ENCODE measurements at places on chromosomes 11 and 22.

GRCh38 chr22:44351685-44352377 lies 39.1 kb upstream of the SHISAL1 start:
- peak; percentile 77 for DNase-seq

DNA sequence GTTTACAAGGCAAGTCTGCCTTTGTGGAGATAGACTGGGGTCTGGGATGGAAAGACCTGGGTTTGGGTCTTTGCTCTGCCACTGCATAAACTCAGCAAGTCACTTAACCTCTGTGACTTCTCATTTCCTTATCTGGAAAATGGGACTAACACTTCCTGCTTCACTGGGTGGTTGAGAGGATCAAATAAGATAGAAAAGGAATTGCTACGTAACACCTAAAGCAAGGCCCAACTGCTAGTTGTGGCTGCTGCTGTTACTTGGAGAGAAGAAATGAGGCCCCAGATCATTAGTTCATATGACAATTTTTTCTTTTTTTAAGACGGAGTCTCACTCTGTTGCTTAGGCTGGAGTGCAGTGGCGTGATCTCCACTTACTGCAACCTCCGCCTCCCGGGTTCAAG lies 5.9 kb downstream of the PTPRJ start:
- DNase-seq = no peak

- no peak for DNase-seq
These were observed 97.8 kb downstream of the TRMU start for GRCh38 chr22:46433318-46433717.

GRCh38 chr11:66617155-66617834 lies 865 bp downstream of the RBM14 start:
- DNase-seq = peak; percentile 54

DNA sequence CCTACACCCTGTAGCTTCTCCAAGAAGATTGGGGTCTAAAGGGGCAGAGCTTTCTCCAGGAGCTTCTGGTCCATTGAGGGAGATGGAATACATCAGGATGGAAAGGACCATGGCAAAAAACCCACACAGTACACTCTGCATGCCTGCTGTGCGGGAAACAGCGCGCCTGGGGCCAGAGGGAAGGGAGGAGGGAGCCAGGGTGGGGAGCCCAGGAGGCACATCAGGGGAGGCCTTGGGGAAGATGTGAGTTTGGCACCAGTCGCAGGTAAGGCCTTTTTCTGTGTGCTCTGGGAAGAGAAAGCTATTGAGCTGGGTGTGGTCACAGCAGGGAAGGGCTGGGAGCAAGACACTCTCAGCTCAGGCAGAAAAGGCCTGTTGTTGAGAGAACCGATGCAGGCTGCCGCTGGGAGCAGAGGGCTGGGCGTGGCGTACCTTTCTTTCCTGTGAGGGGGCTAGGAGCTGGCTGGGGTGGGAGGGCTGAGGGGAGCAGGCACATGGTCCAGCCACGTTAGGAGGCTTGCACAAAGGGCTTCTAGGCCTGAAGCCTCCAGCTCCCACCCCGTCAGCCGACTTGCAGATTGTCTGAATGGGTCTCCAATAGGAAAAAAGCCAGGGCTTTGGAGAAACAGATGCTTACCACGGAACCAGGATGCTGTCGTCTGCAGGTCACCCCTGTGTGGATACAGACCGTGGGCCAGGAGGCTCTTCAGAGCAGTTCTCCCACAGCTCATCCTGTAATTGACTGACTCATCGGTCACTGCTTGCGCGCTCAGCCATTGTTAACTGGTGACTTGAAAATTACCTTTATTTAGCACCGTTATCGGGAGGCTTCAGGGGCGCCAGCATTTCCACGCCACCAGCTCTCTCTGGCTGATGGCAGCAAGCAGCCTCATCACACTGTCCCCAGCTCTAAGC lies 237.3 kb downstream of the ST3GAL4 start:
- DNase-seq = no peak

GRCh38 chr11:77038825-77039326 lies 4.7 kb downstream of the B3GNT6 start:
- no peak for DNase-seq

DNA sequence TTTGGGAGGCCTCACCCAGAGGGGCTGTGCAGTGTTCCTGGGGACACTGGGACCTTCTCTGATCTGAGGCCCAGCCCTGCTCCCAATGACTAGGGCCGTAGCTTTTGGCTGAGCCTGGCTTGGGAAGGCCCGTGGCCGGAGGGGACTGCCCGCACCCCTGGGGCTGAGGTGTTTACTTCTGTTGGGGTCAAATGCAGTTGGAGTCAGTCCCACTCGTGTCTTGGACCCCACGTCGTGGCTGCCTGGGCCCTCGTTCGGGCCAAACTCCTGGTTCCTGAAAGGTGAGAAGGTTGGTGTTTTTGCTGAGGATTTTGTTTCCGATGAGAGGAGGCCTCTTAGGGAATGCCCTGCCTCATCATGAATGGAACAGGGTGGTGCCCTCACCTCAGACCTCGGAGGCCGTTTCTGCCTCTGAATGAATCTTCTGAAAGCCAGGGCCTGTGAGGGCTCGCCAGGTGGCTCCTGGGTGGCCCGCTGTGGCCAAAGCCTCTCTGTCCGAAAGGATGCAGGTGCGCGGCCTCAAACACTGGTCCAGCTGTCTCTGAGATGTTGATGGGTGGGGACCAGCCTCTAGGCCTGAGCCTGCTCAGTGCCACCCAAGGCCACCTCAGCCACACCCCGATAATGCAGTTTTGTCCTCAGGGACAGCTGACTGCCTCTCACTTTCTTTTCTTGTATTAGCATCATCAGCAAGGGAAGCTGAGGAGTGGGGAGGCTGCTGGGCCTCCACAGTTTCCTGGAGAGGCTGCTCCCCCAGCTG lies 40.3 kb upstream of the A4GALT start:
- DNase-seq = peak; percentile 30

DNA sequence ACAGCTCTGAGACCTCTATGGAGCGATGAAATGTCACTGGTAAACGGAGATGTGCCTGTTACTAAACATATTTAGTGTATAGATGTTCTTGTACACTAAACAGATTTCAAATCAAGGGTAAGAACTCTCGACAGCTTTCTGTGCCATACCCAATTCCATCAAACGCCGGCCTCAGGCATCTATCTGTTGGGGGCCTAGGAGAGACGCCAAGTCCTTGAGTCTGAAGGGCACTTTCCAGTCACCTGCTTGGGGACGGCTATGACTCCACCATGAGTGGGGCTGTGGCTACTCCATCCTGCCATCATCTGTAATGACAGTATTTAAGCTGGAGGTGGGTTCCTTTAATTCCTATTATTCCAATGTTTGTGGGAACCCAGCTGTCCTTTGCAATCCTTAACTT lies 87.8 kb downstream of the SHANK2 start:
- DNase-seq = no peak

DNA sequence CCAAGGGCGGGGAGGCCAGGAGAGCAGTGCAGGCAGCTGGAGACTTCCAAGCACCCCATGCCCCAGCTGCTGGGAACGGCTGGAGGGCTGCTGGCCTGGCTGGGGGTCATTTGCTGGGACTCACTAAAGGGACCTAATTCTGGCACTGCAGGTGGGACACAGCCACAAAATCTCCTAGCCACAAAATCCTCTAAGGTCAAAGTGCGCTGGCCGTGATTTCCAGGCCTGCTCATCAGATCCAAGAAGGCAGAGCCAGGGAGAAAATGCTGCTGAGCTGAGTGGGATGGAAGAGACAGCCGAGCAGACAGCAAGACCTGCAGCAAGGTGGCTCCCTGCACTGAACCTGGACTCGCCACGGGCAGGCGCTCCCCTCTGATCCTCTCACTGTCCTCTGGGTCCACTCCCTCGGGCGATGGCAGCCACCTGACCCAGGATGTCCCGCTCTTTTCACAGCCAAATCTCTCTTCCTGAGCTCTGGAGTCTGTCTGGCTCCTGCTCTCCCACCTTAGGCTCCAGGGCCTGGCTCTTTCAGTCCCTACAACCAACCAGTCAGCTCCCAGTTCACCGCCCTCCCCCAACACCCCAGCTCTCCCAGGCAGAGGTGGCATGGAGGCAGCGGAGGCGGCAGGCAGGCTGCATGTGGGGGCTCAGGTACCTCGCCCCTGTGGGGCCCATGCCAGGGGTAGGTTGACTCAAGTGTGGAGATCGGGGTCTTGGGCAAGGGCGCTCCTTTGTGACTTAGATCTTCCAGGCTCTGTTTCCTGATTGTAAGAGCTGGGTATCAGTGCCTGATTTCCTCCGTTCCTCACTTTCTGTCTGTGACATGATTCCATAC lies 14.5 kb downstream of the OVOL1 start:
- DNase-seq = no peak

DNA sequence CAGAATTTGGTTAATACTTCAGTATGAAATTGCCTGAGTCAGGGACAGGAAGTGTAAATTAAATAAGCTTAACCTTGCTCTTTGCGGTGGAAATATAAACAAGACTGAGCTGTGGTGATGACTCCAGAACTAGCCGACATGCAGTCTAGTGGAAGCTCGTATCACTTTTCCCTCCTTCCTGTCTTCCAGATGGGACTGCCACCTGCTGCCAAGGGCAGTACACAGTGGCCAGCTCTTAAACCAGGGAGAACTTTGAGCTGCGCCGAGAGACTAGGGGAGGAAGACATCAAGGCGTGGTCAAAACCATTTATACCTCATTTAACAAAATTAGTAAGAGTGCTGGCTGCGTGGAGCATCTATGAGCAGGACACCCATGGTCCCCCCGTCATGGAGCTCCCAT lies 31.3 kb upstream of the CTTN start:
- no peak for DNase-seq

DNA sequence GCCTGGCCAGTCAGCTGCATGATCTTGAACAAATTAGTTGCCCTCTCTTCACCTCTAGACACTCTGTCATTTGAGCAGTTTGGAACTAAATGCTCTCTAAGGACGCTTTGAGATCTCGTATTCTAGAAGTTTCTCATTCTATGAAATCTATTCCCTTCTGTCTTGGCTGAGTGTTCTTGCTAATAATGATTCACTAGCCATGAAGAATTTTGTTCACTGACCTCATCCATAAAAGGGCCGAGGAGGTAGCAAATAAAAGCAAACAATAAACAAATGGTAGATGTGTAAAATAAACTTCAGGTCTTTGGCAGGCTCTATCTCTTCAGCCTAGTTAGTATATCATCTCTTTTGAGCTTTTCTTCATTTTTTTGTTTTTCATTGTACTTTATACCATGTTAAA lies 76.6 kb downstream of the USP35 start:
- no peak for DNase-seq

DNA sequence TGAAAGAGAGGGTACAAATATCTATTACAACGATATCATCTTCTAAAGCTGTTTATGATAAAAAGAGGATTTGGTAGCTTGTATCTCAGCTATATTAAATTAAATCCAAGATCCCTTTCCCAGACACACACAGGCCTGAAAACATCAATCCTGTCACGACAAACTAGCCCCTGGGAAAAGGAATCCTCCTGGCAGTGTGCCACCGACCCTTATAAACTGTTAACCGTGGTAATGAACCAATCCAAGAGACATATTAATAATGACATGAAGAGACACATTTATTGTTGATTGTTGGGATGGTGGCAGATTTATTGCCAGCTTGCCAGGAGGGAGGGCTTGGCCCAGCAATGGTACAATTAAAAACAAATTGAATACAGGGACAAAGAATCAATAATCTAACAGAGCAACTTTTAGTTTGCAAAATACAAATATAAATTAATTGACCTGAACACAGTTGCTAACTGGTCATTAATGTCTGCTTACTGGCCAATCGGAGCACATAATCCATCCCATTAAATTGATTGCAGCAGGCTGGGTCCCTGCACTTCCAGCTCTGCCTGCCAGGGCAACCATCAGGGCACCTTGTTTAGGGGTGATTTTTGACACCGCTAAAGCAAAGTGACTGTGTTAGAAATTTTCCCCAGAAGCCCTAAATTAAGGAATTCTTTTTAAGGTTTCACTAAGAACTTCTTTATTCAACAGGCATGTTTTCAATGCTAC lies 887.6 kb downstream of the OPCML start:
- no peak for DNase-seq

DNA sequence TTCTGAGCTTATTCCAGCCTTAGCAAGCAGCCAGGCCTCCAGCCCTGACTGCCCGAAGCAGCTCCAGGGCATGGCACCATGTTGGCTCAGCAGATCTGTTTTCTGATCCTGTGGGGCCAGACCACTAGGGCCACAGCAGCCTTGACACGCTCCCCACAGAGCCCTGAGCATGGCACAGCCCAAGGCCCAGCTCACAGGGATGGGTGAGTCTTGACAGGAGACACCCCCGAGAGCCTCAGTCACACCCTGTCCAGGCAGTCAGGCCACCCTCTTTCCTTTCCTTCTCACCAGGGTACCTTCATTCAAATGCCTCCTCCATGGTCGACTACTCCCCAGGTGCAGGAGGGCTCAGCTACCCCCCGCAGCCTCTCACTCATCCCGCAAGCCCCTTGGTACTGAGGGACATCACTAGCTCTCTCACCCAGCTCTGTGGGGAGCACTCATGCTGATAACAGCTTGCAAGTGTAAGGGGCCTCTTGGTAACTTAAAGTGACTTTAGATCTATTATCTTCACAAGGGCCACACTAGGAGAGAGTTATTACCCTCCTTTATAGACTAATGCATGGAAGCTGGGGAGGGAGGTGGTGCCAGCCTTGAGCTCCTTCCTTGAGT lies 3.9 kb upstream of the CDC42BPG start:
- DNase-seq = no peak

DNA sequence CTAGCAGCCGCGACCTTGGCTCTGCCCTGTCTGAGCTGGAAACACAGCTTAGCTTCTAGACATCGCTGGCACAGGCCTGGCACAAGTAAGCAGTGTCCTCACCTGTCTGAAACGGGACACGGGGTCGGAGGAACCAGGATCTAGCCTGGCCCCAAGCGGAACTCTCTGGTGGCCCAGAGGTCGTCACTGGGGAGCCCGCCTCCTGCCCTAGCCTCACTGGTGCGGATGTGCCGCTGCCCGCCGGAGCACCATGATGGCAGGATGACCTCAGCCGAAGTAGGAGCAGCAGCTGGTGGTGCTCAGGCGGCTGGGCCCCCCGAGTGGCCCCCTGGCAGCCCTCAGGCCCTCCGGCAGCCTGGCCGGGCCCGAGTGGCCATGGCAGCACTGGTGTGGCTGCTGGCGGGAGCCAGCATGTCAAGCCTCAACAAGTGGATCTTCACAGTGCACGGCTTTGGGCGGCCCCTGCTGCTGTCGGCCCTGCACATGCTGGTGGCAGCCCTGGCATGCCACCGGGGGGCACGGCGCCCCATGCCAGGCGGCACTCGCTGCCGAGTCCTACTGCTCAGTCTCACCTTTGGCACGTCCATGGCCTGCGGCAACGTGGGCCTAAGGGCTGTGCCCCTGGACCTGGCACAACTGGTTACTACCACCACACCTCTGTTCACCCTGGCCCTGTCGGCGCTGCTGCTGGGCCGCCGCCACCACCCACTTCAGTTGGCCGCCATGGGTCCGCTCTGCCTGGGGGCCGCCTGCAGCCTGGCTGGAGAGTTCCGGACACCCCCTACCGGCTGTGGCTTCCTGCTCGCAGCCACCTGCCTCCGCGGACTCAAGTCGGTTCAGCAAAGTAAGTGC lies 871 bp downstream of the SLC35E4 start:
- DNase-seq = no peak

DNA sequence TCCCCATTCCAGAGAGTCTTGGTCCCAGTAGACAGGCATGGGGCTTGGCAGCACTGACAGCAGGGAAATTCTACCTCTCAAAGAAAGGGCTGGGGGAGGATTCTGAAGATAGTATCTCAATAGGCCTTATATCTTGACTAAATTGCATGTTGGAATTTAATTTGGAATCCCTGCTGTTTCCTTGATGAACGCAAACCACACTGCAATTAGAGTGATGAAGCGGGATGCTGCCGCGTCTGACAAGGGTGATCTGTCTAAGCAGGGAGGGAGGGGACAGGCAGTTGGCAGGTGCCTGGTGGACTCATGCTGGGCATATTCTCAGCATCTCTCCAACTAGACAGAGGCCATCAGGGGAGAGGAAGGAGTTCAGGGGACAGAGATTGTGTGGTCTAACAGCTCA lies 48.4 kb downstream of the COMMD9 start:
- no peak for DNase-seq

- DNase-seq = no peak
These were observed 33.2 kb downstream of the ANKK1 start for GRCh38 chr11:113420808-113421207.
